H1 (cell line): ENCODE measurements at places on chromosomes 2 and 18.

GRCh38 chr18:28366676-28367075 is 189.7 kb upstream of the CDH2 start:
- H3K27ac ChIP-seq: no peak overlapping the region
- no peak overlapping the region for H3K4me3 ChIP-seq
- H3K27me3 ChIP-seq: no peaks in the 10 kb centered on the region
- H3K36me3 ChIP-seq: no peaks in the 10 kb centered on the region
- no peak for DNase-seq

DNA sequence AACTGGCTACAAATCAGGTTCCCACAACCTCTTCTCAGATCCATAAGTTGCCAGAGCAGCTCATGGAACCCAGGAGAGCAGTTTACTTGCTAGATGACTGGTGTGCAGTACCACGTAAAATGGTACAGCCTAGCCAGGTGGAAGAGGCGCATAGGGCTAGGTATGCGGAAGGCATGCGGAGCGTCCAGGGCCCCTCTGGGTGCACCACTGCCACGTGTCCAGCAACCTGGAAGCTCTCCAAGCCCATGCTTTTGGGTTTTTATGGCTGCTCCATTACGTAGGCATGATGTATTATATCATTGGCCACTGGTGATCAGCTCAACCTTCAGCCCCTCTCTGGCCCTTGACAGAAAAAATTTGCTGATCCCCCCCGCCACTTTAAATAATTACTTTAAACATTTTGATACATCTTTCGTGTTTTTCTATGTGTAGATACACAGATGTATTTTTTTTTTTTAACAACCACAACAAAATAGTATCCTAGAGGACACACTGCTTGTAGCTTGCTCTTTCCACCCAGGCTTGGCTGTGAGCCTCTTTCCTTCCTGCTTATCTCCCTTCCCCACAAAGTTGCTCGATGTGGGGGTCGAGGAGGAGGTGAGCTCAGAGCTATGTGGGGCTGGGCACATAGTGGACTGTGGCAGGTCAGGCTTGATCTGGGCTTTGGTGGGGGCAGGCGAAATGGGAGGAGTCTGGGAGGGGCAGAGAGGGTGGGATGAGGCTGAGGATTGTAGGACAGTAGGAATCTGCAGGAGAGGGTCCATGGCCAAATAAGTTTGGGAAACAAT is 65.4 kb upstream of the MCFD2 start:
- H3K27ac ChIP-seq: no peak overlapping the region
- no peaks in the 10 kb centered on the region for H3K27me3 ChIP-seq
- H3K36me3 ChIP-seq: no peaks in the 10 kb centered on the region

DNA sequence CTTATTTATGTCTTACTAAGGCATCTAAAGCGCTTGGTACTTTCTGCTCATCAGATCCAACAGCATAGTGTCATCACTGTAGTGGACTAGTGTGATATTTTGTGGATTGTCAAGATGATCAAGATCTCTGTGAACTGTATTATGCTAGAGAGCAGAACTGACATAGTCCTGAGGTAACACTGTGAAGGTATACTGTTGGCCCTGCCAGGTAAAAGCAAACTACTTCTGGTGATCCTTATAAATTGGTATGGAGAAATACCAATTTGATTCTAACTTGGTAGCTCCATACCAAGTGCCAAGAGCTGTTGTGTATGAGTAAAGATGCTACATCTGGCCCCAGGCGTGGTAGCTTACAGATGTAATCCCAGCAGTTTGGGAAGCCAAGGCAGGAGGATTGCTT is 15.9 kb downstream of the SFTPB start:
- H3K27me3 ChIP-seq: no peaks in the 10 kb centered on the region
- H3K4me3 ChIP-seq: no peak overlapping the region
- DNase-seq: no peak
- H3K36me3 ChIP-seq: peaks cover 22% of the 10 kb centered on the region
- H3K4me1 ChIP-seq: no peaks in the 10 kb centered on the region

DNA sequence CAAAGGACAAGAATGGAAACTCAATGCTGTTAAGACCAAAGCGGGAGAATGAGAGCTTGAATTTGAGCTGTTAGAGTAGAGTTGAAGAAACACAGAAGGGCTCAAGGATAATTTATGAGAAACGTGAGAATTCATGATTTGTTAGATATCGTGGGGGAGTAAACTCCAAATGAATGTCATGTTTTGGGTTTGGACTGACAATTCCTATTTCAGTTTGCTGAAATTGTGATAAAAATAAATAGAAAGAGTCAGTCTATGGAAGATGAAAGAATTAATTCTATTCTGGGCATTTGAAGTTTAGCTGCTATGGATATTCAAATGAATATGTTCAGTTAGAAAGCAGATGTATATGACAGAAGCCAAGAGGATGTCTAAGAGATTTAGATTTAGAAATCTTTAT is 723.4 kb upstream of the PIK3C3 start:
- H3K27me3 ChIP-seq: no peaks in the 10 kb centered on the region
- H3K4me3 ChIP-seq: no peak overlapping the region
- H3K27ac ChIP-seq: no peak overlapping the region

DNA sequence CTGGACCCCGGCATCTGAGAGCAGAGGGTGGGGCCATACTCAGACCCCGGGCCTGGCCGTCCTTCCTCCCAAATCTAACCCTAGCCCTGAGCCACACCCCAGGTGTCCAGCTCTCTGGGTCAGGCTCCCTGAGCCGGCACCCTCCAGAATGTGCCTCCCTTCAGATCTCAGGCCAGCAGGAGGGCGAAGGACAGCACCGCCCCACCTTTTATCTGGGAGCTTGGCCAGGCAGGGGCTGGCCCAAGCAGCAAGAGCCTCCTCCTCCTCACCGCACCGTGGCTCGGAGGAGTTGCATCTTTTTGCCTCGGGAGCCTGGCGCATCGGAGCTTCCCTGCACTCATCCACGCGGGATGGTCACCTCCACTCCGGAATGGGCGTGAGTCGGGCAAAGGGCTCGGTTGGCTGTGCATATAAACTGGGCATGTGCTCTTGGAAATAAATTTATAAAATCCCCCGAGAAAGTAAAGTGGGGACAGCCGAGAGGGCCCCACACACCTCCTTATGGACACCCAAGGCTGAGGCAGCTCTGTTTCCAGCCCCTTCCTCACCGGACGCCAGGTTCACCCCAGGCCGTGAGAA is 69.1 kb upstream of the CTDP1 start:
- H3K27me3 ChIP-seq: no peaks in the 10 kb centered on the region
- H3K4me3 ChIP-seq: no peak overlapping the region
- H3K27ac ChIP-seq: no peak overlapping the region
- H3K4me1 ChIP-seq: no peaks in the 10 kb centered on the region; the same call in 1 of the 2 replicates

- peaks cover 1% of the 10 kb centered on the region for H3K27me3 ChIP-seq
- no peaks in the 10 kb centered on the region for H3K36me3 ChIP-seq
- DNase-seq: no peak
- H3K4me1 ChIP-seq: no peaks in the 10 kb centered on the region
- H3K4me3 ChIP-seq: no peak overlapping the region
Measured at GRCh38 chr2:136075476-136075875, 42.5 kb downstream of the CXCR4 start.

DNA sequence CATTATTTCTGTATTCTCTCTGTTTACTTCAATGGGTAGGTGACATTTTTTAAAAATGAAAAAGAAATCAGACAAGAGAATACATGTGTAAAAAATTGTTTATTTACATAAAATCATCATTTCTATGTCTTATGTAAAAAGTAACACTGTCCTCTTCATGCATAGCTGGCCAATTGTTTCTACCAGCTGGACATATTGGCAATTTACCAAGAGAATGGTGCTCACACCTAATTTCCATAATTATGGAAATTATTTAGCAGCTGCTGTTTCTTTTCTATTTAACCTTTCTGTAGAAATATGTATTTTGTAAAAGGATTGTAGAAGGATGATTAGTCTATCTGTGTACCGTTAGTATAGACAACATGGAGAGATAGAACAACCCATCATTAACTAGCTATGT is 791.9 kb downstream of the TRIB2 start:
- H3K27me3 ChIP-seq: no peaks in the 10 kb centered on the region
- DNase-seq: no peak
- H3K27ac ChIP-seq: no peak overlapping the region
- H3K36me3 ChIP-seq: no peaks in the 10 kb centered on the region
- H3K4me3 ChIP-seq: no peak overlapping the region
- H3K4me1 ChIP-seq: no peaks in the 10 kb centered on the region

DNA sequence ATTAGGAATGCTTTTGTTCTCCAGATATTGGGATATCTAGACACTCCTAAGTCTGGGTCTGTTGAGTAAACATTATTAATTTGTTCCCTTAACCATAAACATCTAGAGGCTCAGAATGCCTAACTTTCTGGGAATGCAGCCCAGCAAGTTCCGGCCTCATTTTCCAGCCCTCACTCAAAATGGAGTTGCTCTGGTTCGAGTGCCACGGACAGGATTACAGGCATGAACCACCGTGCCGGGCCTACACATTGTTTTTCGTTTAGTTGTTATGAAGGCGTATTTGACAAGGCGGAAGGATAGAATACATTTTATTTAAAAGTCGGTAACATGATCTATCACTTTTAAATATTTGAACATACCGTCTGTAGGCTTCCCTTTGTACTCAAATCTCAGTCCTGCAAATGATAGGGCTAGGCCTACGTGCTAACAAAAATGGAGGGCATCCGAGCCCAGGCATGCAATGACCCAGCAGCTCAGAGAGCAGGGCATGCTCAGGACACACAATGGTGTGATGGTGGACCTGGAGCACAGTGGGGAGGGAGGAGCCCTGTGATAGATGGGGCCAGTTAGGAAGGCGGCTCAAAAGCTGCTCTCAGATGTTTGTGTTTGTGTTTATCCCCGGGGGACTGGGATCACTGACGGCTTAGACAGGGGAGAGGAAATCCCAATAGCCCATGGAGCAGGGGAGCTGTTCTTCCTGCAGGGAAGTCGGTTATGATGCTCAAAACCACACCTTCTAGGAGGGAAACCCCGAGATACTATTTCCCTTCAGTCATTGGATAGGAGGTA is 2.9 kb upstream of the SCYGR1 start:
- no peak overlapping the region for H3K4me3 ChIP-seq
- H3K4me1 ChIP-seq: no peaks in the 10 kb centered on the region
- H3K27me3 ChIP-seq: no peaks in the 10 kb centered on the region
- no peak overlapping the region for H3K27ac ChIP-seq

DNA sequence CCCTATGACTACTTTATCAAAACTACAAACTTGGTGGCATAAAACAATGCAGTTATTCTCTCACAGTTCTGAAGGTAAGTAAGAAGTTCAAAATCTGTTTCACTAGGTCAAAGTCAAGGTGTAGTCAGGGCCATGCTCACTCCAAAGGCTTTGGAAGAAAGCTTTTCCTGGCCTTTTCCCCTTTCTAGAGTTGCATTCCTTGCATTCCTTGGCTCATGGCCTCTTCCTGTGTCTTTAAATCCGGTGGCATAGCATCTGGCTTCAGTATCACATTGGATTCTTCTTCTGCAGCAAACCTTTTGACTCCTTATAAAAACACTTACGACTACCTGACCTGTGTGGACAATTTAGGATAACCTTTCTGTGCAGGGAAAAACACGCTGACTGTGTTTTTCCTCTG is 543.5 kb upstream of the HNMT start:
- no peaks in the 10 kb centered on the region for H3K4me1 ChIP-seq
- no peak overlapping the region for H3K4me3 ChIP-seq
- DNase-seq: no peak
- H3K27me3 ChIP-seq: no peaks in the 10 kb centered on the region
- H3K27ac ChIP-seq: no peak overlapping the region

GRCh38 chr18:74299746-74300145 is 8.0 kb upstream of the CYB5A start:
- no peaks in the 10 kb centered on the region for H3K36me3 ChIP-seq
- H3K27ac ChIP-seq: no peak overlapping the region
- no peaks in the 10 kb centered on the region for H3K27me3 ChIP-seq
- no peak for DNase-seq

GRCh38 chr2:28209864-28210263 is 182.8 kb upstream of the FOSL2 start:
- no peak overlapping the region for H3K4me3 ChIP-seq
- no peaks in the 10 kb centered on the region for H3K27me3 ChIP-seq
- H3K4me1 ChIP-seq: no peaks in the 10 kb centered on the region
- no peak for DNase-seq

DNA sequence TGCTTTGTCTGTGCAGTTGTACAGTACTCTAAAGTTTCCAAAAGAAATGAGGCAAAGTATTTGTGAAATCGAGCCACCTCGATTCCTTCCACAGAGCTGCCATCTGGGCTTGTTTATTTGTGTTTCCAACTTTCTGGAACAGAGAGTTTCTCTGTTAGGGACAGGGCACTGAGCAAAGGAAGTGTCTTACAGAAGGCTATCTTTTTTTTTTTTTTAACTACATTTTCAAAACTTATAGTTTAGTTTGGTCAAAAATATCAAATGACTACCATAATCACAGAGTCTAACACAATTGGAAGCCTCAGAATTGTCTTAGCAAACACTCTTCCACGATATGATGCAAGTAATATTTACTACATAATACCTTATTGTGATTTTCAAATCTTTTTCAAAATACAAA is 796 bp downstream of the RFTN2 start:
- DNase-seq: no peak
- peaks cover 3% of the 10 kb centered on the region; the same call in 1 of the 2 replicates for H3K4me1 ChIP-seq
- H3K27me3 ChIP-seq: no peaks in the 10 kb centered on the region
- no peak overlapping the region for H3K27ac ChIP-seq
- no peaks in the 10 kb centered on the region for H3K36me3 ChIP-seq
- H3K4me3 ChIP-seq: no peak overlapping the region

GRCh38 chr18:6633310-6633709 is 96.2 kb upstream of the ARHGAP28 start:
- H3K27ac ChIP-seq: no peak overlapping the region
- no peaks in the 10 kb centered on the region for H3K4me1 ChIP-seq
- no peaks in the 10 kb centered on the region for H3K36me3 ChIP-seq
- no peaks in the 10 kb centered on the region for H3K27me3 ChIP-seq
- peak; percentile 36 for DNase-seq
